HS-5 (cell line): ENCODE measurements at places on chromosomes 16 and 17.

- no peak for DNase-seq
These were observed 11.4 kb downstream of the MARVELD3 start for GRCh38 chr16:71637398-71637797.

DNA sequence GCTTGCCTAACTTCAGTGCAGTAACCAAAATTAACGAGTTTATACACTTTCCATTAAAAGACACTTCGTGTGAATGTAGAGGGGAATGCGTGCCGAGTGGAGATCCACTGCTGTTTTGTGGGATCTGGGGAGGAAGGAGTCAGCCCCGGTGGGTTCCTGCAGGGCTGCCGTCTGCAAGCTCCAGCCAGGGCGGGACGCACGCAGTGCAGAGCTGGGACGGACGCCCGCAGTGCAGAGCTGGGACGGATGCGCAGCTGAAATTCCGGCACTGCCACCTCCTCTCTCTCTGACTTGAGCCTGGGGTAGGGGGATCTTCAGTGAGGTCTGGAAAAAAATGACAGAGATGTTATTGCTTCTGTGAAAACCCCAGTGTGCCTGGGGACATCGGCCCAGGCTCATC, 16.5 kb upstream of the ZC3H18 start:
- no peak for DNase-seq

DNA sequence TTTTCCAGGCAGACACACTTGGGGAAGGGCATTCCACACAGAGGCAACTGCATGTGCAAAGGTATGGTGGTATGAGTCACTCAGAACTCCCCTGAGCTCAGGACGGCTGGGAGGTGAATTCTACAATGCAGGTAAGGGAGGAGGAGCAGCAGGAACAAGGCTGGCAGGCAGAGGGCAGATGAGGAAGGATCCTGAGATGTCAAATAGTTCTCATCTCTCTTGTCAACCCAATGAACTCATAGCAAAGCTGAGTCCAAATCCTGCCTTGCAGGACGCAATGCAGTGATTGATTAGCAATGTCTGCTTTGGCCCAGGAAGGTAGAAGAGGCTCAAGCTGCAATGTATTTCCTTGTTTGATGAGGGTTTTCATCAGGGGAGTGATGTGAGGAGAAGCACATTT, 243.5 kb downstream of the XYLT1 start:
- no peak for DNase-seq

DNA sequence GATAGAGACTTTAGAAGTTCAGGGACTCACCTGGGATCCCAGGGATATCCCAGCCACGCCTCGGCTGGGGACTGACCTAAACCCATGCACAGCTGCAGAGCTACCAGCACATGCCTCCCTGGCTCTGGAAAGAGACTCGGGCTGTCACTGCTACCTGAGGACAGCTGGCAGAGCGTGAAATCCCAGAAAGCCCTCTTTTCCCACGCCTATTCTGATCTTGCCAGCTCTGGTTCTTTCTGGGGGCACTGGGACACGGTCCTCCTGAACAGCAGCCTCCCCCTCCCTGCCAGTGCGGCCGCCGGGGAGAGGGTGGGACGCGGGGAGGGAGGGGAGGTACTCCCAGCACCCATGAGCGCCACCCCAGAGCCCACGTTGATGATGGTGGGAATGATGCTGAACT, 10.8 kb downstream of the P2RX5 start:
- no peak for DNase-seq

- DNase-seq: no peak
These were observed 15.7 kb downstream of the IL34 start for GRCh38 chr16:70661918-70662641.

GRCh38 chr16:72372087-72373045, 200.4 kb upstream of the PMFBP1 start:
- no peak for DNase-seq

- DNase-seq: no peak
These were observed 229.2 kb upstream of the WSCD1 start for GRCh38 chr17:5840811-5841446.

- no peak for DNase-seq
These were observed 16.4 kb downstream of the LYRM1 start for GRCh38 chr16:20916942-20917341.

GRCh38 chr16:57151369-57151768, 34.5 kb downstream of the PSME3IP1 start:
- DNase-seq: no peak

DNA sequence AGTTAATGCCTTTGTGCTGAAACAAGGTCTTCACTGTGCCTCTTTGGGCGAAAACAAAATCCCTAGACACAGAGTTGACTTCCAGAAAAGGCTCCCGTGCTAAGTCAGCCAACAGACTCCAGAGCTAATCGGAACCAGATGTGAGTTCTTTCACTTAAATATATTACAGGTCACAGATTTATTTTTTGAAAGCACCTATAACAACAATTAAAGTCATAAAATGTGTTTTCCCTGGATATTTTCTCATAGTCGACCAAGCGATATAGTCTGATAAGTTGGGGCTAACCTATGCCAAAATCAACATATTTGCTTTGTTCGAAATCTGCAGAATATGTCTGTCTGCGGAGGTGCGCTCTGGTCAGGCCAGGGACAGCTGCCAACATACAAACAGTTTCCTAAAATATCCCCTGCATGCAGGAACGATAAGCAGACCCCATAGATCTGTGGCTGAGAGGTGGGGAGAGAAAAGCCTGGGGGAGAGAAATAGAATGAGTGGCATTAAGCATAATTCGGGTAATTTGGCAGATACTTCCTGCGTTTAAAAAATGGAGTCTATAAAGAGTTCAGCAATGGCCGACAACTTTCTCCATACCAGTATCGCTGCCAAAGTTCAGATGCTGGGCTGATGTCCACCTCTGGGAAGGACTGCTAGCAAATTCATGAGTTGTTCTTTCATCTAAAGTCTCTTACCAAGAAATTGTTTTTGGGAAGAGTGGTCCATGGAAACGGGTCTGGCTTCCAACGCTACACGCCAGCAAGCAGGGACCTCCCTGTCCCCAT, 50.8 kb upstream of the MYH10 start:
- no peak for DNase-seq

- no peak for DNase-seq
These were observed 151.7 kb downstream of the PRKCB start for GRCh38 chr16:23987443-23987842.

DNA sequence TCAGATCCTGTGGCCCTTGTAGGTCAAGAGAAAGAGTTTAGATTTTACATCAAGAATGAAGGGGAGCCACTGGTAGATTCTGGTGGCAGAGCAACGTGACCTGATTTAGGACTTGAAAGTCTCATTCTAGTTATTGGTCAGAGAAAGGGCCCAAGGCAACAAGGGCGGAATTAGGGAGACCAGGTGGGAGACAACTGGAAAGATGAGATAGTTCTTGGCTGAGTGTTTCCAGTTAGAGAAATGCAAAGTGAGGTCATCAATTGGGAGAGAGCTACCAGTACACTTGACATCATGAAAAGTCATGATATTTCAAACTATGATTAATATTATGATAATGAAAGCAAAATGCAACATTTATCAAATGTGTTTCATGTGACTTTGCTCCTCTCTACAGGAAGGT, 147.2 kb upstream of the FAM20A start:
- no peak for DNase-seq

GRCh38 chr16:51353055-51353454, 202.0 kb upstream of the SALL1 start:
- DNase-seq: no peak

- DNase-seq: no peak
These were observed 41.1 kb upstream of the GSE1 start for GRCh38 chr16:85571813-85572619.

GRCh38 chr17:3603119-3603869, 5.9 kb downstream of the TRPV1 start:
- peak; percentile 76 for DNase-seq

- DNase-seq: no peak
These were observed 180.5 kb downstream of the IRX3 start for GRCh38 chr16:54106057-54106456.

DNA sequence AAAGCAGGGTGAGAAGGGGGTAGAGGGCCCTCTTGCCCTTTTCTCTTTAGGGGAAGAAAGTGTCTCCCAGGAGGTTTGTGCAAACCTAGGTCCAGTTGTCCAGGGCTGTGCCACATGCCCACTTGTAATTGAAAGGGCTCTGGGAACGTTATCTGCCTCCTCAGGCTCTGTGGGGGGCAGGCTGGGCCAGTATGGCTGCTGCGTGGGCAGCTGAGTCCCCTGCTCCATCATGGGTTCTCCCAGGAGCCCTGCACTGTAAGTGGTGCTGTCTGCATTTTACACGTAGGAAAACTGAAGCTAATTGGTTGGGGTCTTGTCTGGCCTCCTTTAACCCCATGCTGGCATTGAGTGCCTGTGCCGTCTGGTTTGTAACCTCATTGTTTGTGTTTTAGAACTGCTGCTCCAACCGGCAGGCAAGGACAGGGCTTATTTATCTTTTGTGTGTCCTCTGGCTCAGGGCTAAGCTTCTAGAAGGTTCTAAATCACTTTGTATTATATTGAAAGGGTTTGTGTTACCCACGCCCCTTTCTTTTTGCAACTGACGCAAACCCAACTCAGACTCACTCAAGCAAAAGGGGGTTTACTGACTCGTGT, 117.7 kb upstream of the CIBAR2 start:
- no peak for DNase-seq
